ENCODE measurements at places on chromosomes 6 and 20. TPM values are rescaled to one million over a fixed set of nuclear protein-coding genes. Genes with fewer than 3 reads are reported as not detected.

HEBP2 gene
- 62.4 TPM for total RNA-seq

DNA sequence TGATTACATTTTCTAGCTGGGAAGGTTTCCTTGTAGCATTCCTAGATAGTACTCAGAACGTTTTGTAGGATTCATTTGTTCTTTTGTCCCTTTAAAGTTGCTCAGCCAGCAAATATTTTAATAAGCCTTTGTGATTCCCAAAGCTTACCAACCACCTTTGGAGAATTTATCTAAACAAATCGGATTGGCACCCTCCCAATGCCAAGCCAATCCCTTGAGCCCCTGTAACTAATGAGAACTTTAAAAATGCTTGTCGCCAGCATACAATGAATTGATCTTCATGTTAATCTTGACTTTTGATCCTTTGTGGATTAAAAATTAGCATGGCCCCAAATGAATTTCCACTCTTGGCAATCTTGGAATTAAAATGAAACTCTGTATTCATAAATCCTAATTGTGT lies 559.5 kb downstream of the UTRN start:
- no peak for DNase-seq

DNA sequence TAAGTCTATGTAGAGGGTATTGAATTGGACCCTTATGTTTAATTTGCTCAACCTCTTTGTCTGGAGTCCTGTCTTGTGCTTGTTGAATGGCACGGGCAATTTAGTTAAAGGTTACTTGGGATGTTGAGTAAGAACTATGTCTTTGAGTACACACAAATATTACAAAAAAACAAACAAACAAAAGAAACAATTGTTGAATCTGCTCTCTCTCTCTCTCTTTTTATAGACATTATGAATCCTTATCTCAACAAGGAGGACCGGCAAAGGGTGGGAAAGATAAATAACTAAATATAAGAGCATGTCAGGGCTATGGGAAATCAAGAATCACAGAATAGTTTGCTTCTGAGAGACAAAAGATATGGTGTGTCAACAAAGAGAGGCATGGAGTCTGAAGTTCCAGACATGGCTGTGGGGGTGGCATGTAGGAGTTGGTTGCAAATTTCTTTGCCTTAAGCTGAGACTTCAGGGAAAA lies 608.6 kb downstream of the UTRN start:
- no peak for DNase-seq

DNA sequence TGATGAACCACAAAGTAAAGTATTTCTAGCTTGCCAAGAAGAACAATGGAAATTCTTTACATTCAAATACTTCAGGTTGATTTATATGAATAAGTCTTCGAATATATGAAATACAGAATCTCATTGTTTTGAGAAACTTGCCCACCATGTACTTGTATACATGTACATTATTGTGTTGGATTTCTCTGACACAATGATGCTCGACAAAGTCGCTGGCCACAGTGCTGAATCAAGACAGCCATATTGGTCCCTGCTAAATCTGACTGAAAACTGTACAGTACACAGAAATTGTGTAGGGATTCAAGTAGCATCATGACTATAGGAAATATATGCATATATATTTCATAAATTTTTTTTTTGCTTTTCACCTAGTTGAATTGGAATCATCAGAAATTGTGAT lies 13.1 kb upstream of the LIN28B start:
- no peak for DNase-seq
